AG08395 (cell line): ENCODE measurements at places on chromosomes 4 and X.

GRCh38 chr4:167021545-167022155 lies 212.6 kb downstream of the SPOCK3 start:
- DNase-seq = peak; percentile 28

DNA sequence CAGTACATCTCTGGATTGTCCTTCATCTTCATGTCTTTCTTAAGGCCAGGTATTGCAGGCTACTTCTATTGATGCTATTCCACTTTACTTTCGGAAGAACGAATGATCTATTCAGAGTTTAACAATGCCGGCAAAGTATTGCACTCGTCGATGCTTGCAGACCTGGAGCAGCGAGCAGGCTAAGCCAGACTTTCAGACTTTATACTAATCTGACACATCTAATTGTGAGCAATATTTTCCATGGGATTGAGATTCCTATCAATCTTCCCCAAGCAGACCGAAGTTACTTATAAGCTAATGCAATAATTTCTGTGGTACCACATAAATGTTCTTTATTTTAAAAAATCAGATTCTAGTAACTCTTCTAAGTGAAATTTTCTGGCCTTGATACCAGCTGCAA lies 1.6 kb downstream of the EMCN start:
- no peak for DNase-seq

- DNase-seq = no peak
These were observed 353.7 kb upstream of the SLC7A11 start for GRCh38 chr4:138595731-138596460.

GRCh38 chr4:94689155-94689860 lies 68.4 kb upstream of the BMPR1B start:
- no peak for DNase-seq

DNA sequence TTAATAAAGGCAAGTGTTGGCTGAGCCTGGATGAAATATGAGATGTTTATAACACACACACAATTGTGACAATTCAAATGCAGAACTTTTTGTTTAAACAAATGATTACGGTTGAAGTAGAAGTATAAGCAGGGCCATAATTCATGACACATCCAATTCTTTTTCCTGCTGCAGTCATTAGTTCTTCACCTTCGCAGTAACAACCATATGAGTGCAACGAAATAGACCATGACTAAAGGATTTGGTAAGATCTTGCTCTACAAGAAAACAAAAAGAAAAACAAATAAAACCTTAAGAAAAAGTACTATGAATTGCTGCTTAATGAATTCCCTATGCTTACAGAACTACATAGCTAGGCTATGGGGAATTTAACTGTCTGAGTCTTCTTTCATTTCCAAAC lies 13.9 kb upstream of the BMPR1B start:
- no peak for DNase-seq

- no peak for DNase-seq
These were observed 2.7 kb downstream of the KCNE5 start for GRCh38 chrX:109622270-109622669.

DNA sequence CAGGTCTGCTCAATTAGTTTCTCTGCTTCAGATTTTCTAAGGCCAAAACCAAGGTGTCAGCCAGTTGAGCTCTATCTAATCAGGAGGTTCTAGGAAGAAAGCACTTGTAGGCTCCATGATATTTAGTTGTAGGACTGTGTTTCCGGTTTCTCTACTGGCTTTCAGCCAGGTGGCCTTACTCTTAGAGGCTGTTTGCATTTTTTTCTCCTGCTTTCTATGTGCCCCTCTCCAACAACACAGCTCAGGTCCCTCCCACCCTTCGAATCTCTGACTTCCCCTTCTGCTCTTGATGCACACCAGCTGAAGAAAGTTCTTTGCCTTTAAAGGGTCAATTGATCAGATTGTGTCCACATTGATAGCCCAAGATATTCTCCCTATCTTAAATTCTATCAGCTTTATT lies 245.2 kb downstream of the RAB28 start:
- DNase-seq = no peak

DNA sequence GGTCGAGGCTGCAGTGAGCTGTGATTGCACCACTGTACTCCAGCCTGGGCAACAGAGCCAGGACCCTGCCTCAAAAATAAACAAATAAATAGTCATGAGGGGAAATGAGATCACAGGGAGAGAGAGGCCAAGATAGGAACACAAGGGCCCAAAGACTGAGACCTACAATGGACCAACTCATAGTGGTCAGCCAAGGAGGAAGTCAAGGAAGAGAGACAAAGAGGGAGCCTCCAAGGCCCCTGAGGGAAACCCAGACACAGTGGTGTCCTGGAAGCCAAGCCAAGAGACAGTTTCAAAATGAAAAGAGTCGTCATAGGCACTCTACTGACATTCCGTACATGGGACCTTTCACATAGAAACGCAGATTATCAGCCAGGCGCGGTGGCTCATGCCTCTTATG lies 153.3 kb downstream of the BCOR start:
- no peak for DNase-seq

DNA sequence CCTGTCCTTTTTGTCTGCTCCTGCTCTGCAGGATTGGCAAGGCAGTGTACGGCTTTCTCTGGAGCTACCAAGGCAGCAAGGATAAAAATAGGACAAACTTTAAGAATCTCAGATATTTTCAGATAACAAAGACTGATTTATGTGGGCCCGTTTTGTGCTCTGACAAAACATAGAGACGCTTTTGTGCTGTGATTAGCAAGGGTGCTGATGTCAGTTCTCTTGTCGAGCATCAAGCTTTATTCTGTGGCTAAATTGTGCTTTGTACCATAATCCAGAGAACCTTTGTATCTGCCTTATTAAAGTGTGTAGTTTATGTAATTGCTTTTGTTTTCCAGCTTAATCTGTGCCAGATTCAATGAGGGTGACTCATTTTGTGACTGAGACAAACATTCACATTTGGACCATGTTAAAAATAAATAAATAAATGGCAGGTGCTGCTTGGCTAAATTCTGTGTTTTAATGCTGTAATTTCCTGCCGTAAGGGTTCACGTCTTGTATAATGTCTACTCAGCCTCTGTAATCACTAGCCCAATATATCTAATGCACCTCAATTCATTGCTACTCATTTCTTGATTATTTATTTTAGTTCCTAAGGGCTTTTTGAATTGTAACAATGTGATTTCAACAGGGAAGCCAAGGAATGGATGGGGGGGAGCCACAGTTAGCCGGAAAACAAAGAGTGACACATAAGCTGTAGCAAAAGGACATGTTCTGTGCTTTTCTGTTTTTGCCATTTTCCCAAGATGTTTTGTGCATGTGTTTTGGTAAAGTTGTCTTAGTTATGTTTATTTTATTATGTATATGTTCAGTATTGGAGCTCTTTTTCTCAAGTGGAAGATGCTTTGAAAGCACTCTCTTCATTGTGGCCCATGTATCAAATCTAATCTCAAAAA lies 75.1 kb downstream of the GAB1 start:
- DNase-seq = peak; percentile 31

DNA sequence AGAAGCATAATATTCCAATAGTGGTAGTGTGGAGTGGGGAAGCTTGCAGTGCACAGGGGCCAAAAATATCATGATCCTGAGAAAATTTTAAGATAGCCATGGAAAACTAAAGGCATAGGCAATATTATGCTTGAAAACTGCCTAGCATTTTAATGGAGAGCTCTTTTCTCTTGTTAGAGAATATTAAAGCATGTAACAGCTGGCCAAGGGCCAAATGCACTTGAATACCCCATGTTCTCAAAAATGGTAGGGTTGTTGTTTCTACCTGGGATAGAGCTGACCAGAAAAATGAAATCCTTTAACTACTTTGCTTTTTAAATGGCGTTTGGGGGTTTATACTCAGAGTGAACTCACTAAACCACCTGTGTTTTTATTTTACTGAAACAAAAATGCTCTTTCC lies 739.6 kb upstream of the SLIT2 start:
- DNase-seq = no peak

DNA sequence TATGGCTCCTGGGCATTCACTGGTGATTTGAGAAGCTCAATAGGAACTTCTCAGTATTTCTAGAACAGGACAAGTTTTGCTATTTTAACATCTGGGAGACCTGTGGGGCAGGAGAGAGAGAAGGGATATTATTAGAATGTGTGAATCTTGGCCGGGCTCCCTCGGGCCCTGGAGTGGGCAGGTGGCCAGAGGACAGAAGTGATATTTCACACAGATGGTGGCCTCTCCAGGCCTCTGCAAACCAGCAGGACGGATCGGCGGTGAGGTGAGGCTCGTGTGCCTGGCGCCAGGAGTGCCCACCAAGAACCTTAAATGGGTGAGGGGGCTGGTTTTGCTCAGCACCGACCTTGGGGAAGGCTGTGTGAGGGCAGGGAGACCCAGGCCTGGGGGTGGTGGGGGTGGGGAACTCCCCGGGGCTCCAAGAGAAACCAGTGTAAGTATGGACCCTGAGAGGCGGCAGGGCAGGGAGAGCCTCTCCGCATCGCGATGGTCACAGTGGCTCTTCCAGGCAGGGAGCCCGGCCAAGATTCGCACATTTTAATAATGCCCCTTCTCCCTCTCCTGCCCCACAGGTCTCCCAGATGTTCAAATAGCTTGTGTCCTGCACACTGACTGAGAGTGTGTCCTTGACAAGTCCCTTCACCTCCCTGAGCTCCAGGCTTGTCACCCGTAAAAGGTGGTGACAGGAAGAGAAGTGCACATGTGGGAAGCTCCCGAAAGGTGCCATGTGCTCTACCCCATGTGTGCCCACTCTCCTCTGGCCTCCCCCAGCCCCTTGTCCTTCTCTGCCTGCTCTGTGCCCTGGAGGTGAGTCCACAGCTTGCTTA lies 64.9 kb downstream of the SORCS2 start:
- peak; percentile 49 for DNase-seq

- DNase-seq = no peak
These were observed 309.4 kb downstream of the MAPK10 start for GRCh38 chr4:86050496-86050895.

- no peak for DNase-seq
These were observed 57.5 kb upstream of the BMPR1B start for GRCh38 chr4:94700298-94700697.

GRCh38 chr4:81422595-81422994 lies 49.1 kb downstream of the RASGEF1B start:
- DNase-seq = no peak

DNA sequence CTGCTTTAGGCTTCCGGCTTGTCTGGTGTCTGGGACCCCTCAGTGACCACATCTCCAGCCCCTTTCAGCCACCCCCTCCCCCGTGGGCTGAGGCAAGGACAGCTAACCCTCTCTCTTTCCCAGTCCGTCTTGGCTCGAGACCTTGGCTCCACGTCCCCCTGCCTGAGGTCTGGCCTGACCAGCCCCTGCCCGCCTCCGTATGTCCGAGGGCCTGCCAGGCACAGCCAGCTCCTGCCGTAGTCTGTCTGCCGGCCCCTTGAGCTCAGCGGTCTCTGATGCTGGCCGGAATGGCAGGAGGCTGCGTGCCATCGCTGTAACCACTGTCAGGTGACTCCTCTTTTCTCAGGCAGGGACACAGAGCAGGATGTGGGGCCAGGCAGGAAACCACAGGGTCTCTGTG lies 73.3 kb upstream of the LRPAP1 start:
- no peak for DNase-seq

GRCh38 chr4:139924782-139925181 lies 229.2 kb downstream of the MAML3 start:
- DNase-seq = no peak

DNA sequence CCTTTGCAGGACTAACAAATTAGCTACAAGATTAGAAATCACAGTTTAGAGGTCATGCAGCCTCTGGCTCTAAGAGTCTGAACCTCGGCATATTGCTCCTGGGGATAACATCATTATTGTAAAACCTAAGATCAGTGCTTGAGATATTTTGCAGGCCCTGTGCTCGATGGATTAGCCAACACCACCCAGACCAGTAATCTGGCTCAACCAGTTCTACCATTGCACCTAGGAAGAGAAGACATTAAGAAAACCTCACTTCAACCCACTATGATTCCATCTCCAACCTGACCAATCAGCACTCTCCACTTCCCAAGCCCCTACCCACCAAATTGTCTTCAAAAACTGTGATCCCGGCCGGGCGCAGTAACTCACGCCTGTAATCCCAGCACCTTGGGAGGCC lies 43.6 kb downstream of the WFS1 start:
- DNase-seq = no peak

GRCh38 chrX:29870608-29871007 lies 344.8 kb upstream of the MAGEB2 start:
- no peak for DNase-seq

DNA sequence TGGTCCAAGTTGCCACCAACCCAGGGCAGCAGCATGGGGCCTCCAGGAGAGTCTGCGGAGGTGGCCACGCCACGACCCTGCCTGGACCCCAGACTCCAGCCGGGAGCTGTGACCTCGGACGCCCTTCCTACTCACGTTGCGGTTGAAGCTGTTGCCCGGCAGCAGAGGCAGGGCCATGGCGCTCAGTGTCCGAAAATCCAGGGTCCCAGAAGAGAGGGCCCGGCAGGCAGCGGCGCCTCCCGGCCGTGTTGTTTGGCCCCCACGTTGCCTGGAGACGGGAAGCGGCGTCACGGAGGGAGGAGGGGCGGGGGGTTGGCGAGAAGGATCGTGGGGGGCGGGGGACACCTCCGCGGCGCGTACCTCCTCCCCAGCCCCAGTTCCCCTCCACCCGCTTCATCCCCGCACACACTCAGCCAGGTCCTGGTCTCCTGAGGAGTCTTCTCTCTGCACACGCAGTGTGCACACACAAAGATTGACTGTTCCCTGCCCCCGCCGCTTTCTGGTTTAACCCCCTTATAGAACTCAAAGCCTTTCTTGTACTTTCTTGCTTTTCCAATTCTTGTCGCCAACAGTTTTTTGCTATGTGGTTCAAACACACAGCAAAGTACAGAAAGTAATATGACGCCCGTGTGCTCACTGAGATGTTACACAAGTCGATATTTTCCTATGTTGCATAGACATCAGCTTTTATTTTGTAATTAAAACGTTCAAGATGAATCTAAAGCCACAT lies at the start of gene EFHC2:
Gene EFHC2, minus strand, starts transcription at position 261 of the 730 bp plus-strand sequence. Its CDS starts 84 bp downstream, at position 177.
- peak; percentile 33 for DNase-seq

DNA sequence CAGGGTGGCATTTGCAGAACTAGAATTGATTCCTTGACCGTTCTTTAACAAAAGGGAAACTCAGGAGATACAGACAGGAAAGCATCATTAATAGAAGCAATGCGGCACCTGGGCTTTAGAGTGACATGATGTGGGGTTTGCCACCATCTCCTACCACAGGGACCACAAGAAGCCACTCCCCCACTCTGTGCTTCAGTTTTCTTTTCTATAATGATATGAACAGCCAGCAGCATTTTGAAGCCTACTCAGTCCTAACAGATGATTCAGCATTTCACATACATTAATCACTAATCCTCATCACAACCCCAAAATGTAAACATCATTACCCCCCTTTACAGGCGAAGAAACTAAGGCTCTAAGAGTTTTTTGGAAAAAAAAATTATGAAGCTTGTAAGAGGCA lies 22.9 kb downstream of the CCDC149 start:
- no peak for DNase-seq

GRCh38 chrX:94695910-94696309 lies 1021.9 kb downstream of the FAM133A start:
- DNase-seq = no peak

DNA sequence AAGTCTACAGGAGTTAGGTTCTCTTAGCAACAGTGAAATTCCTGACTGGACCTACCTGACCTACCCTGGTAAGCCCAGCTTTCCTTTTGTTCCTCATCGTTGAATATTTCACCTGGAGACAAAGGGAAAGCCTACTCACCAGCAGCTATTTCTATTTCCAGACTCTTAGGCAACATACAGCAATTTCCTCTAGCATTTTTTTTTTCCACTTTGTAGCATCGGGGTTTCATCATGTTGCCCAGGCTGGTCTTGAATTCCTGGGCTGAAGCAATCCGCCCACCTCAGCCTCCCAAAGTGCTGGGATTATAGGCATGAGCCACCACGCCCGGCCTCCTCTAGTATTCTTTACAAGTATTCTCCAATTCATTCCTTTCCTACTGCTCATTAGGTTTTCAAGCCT lies 6.8 kb upstream of the S100G start:
- DNase-seq = peak; percentile 18
